ENCODE measurements at places on chromosomes 7 and 10.
A peak's percentile ranks its signal among the peaks of the same experiment; 100 is the strongest.

DNA sequence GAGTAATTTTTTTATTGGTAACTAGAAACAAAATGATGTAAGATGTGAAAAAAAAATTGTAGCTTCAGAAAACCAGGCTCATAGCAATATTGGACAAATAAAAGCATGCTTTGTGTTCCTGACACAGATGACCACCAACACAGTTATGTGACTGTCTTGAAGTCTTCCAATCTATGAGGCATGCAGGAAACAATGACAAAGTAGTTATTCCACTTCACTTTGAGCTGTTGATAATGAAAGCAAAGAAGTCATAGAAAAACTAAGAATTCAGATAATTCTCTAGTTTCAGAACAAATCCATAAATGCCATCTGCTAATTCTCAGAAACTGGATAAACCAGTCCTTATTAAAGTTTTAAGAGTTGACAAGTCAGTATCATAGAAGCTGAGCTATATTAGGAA lies 378.4 kb upstream of the SEMA3D start:
- peak; percentile 60 for DNase-seq

- peak; percentile 88 for DNase-seq
Measured at GRCh38 chr7:130071701-130072622, 1.6 kb downstream of the KLHDC10 start.

- no peak for DNase-seq
Measured at GRCh38 chr10:121440461-121440860, 157.8 kb downstream of the FGFR2 start.

- no peak for DNase-seq
Measured at GRCh38 chr10:1454428-1454827, 282.9 kb downstream of the ADARB2 start.

Data from GM23248 (cell line).